Body of pancreas (tissue), 4 donors: ENCODE measurements at places on chromosomes 3 and 15.
A peak's percentile ranks its signal among the peaks of the same experiment; 100 is the strongest.

GRCh38 chr3:14486460-14486859 is 53.7 kb downstream of the GRIP2 start:
- no peaks in the 10 kb centered on the region for H3K36me3 ChIP-seq
- DNase-seq: no peak
- no peaks in the 10 kb centered on the region for H3K27me3 ChIP-seq
- no peak overlapping the region for H3K27ac ChIP-seq
- no peak overlapping the region for H3K4me3 ChIP-seq
- no peaks in the 10 kb centered on the region for H3K4me1 ChIP-seq

DNA sequence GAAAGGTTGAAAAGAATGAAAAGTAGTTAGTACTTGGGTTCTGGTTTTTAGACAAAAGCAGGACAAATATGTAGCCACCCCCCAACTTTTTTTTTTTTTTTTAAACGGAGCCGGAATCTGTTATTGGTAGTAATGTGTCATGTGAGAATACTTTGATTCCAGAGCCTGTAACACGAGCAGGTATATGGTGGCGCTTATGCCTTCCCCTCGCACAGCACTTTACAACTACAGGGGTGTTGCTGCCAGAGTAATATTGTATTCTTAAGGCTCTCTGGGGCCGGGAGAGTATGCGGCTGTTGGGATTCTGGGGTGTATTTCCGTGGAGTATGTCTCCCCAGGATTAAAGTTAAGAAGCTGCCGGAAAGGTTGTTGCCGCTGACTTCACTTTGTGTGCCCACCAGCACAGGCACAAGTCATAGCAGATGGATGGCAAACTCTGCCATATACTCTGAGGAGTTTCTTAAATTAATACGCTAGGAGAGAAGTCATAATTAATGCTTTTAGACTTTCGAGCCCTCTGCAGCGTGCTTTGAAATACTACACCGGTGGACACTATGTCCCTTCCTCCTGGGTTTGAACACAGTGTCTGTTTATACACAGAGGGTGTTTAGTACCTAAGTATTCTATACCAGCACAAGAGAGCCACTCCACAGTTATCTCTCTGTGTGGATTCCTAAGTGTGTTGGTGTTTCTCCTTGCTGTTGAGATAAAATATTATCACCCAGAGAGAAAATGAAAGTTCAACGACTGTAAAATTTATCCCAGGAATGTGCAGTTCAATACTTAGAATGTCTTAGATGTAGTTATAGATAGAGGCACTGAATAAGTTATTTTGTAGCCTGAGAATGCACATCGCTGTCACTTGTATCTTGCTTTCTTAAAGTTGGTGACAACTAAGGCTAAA is 1.4 kb downstream of the MBNL1 start:
- DNase-seq: peak; percentile 49
- H3K4me3 ChIP-seq: peak overlapping the region; percentile 63
- peaks cover 44% of the 10 kb centered on the region for H3K4me1 ChIP-seq
- peak overlapping the region; percentile 98 for H3K27ac ChIP-seq
- no peaks in the 10 kb centered on the region for H3K27me3 ChIP-seq

DNA sequence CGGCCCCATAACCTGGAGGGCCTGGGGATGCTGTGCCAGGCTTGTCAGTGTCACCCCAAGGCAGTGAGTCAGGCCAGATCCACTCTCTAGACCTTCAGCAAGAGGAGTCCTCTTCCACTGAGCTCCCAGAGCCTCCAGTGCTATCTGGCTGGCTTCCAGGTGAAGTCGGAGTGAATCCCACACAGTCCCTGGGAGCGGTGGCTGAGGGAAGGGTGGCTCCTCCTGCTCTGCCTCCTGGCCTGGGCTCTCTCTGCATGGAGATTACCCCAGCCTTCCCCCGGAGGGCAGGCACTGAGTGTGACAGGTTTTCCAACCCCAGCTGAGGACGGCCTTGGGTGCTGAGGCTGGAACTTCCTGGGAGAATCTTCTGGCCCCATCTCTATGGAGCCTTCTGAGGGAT is 82.7 kb downstream of the EPHB1 start:
- no peak overlapping the region for H3K4me3 ChIP-seq
- no peaks in the 10 kb centered on the region for H3K4me1 ChIP-seq
- DNase-seq: no peak
- no peak overlapping the region for H3K27ac ChIP-seq

DNA sequence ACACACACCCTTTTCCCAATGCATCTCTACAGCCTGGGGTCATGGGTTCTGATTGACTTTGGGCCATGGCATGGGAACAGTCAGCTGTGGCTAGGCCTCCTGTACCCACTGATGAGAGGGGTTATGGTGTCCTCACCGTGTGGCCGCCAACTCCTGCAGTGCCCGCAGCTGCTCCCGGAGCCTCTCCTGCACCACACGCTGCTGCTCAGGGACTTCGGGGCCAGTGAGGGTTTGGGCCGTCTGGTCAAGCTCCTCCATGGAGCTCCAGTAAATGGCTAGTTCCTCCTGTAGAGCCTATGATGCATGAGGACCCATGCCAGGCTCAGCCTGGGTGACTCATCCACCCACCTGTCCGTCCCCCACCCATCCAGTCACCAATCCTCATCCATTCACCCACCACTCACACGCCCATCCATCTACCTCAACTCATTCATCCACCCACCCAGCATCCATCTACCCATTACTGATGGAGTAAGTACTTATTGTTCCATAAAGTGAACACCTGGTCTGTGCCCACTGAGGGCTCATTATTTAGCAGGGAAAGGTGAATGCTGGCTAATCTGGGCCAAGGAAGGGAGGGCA is 21.6 kb downstream of the SPTBN5 start:
- no peak for DNase-seq
- no peak overlapping the region for H3K4me3 ChIP-seq
- no peaks in the 10 kb centered on the region for H3K36me3 ChIP-seq
- no peaks in the 10 kb centered on the region for H3K4me1 ChIP-seq
- no peak overlapping the region for H3K27ac ChIP-seq
